ENCODE measurements at places on chromosomes 2 and 18.

GRCh38 chr2:111061191-111061590 lies 59.5 kb upstream of the BCL2L11 start:
- no peak for DNase-seq

- DNase-seq, result no peak
Measured at GRCh38 chr18:48418539-48419276, 9.5 kb upstream of the ZBTB7C start.

- no peak for DNase-seq
Measured at GRCh38 chr2:151668737-151669136, 65.5 kb downstream of the NEB start.

DNA sequence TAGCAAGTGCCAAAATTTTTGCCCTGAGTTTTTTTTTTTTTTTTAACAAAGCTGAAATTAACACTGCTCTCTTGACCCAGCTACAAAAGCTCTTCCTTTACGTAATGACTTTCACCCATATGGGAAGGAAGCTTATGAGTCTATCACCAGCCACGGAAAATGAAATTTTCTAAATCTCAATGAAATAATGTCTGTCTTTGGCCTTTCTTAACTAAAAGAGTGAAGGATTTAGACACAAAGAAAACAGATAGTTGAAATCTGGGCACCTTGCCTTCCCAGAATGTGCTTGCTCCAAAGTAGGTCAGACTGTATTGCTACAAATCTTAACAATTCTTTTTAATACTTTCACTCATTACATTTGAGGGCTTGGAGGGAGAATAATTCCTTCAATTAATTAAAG lies 180.8 kb upstream of the MGAT5 start:
- no peak for DNase-seq

GRCh38 chr18:50819027-50819727 lies 639 bp downstream of the MRO start:
- DNase-seq, result no peak

DNA sequence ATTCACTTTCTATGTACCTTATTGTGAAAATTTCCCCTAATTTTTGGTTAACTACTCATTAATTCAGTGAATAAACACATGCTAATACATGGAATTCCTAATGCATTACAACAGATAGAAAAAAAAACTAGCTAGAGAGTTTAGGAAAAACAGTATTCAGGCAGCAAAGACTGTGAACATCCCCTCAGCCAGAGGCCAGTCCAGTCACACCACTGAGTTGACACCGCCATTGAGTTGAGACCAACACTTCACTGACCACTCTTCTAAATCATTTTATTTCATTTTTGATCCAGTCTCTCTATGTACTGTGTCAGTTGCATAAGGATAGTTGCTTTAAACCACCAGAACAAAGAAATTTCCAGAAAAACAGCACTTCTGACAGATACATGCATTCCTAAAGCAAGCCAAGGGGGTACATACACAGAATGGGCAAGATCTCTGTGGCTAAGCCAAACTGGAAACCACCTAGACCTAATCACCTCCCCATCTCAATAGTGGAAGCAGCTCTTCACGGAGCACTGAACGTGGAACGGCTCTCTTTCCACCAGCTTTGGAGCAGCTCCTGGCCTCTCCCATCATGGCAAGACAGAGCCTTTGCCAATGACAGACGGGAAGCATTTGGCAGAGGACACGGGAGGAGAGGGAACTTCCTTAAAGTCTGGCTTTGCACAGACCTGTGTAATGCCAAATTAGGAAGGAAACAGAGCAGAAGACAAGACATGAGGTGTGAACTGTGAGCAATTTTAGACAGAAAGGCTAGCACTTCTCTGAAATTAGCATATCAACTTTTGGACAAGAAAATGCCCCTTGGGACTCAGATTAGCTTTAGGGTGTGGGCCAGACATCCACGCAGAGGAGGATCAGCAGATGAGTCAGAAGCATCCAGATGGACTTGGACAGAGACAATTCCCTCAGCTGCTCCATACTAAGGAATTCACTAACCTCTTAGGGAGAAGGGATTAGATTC lies 36.4 kb downstream of the CACNB4 start:
- DNase-seq, result no peak

All from NCI-H2227 treated with DMSO at 0.1 percent for 48 hours (cell line).